PC-3 (cell line): ENCODE measurements at places on chromosomes 6 and 20. TPM values are rescaled to one million over a fixed set of nuclear protein-coding genes. Genes with fewer than 3 reads are reported as not detected.

The SLC17A9 gene
- total RNA-seq, result not detected in 2 replicates

The PARD6B gene
- 3.7 and 4.3 TPM in 2 replicates for total RNA-seq

The TNXB gene
- 2.9 and 3.3 TPM in 2 replicates for total RNA-seq

The KCNK15 gene
- 2.8 and 3.0 TPM in 2 replicates for total RNA-seq

The PSMF1 gene
- 60.8 and 82.1 TPM in 2 replicates for total RNA-seq

The ECT2L gene
- total RNA-seq, result not detected in 2 replicates

DNA sequence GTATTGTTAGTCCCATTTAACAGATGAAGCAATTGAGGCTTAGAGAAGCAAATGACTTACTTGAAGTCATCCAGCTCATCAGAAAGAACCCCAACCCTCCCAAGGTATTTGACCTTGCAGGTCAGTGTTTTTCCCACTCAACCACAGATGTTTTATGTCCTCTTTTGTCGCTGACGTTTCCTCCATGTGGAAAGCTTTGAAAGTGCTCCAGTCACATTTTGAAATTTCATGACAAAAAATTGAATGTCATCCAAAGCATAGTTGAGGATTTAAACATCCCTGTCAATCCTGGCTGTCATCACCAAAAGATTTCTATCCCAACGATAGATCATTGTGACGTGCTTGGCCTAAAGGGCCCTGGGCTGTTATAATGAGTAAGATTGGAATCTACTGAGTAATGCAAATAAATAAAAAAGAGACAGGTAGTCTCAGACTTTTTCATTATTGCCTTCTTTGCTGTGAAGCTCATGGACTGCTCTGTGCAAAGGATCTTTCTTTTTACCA is 102.7 kb downstream of the TSHZ2 start:
- H3K27ac ChIP-seq, result no peak overlapping the region
- H3K4me3 ChIP-seq, result no peak overlapping the region
- H3K36me3 ChIP-seq, result no peaks in the 10 kb centered on the region
- peak; percentile 36 for DNase-seq
- peaks cover 24% of the 10 kb centered on the region for H3K27me3 ChIP-seq

DNA sequence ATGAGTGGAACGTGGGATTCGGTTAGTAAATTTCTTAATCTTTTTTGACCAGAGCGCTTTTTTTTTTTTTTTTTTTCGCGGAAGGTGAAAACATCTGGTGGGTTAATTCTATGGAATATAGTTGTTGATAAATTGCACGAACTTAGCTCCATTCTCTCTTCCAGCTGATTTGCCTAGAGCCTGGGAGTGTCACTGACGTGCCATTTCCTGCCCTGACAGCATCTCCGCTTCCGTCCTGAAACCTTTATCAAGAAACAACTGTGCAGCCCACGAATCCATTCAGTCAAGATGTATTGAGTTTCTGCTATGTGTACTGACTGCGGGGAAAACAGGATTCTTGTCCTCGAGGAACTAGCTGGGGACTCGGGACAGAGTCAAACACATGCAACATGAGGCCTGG is 59.5 kb upstream of the TGM3 start:
- no peaks in the 10 kb centered on the region for H3K4me1 ChIP-seq
- H3K36me3 ChIP-seq, result no peaks in the 10 kb centered on the region
- no peak overlapping the region for H3K4me3 ChIP-seq
- H3K27me3 ChIP-seq, result peaks cover 25% of the 10 kb centered on the region

GRCh38 chr6:150267686-150268561 is 100.9 kb upstream of the IYD start:
- no peak overlapping the region for H3K4me3 ChIP-seq
- H3K27me3 ChIP-seq, result no peaks in the 10 kb centered on the region
- DNase-seq, result peak; percentile 28
- no peak overlapping the region for H3K27ac ChIP-seq
- H3K4me1 ChIP-seq, result peaks cover 12% of the 10 kb centered on the region; the same call in 1 of the 2 replicates

- no peaks in the 10 kb centered on the region for H3K36me3 ChIP-seq
- H3K27me3 ChIP-seq, result no peaks in the 10 kb centered on the region
- DNase-seq, result peak; percentile 93
- peaks cover 50% of the 10 kb centered on the region for H3K4me1 ChIP-seq
- H3K27ac ChIP-seq, result 0 out of 2 replicates have a peak overlapping the region, but pooled peaks have one; percentile 13
Measured at GRCh38 chr6:47455533-47456209, 21.9 kb upstream of the CD2AP start.

- H3K36me3 ChIP-seq, result no peaks in the 10 kb centered on the region
- peaks cover 6% of the 10 kb centered on the region for H3K4me1 ChIP-seq
- no peak for DNase-seq
- no peaks in the 10 kb centered on the region for H3K27me3 ChIP-seq
- no peak overlapping the region for H3K27ac ChIP-seq
- no peak overlapping the region for H3K4me3 ChIP-seq
Measured at GRCh38 chr20:51467956-51468626, 74.4 kb downstream of the NFATC2 start.
